SW 1271 (cell line): ENCODE measurements at places on chromosomes 12 and 14.

DNA sequence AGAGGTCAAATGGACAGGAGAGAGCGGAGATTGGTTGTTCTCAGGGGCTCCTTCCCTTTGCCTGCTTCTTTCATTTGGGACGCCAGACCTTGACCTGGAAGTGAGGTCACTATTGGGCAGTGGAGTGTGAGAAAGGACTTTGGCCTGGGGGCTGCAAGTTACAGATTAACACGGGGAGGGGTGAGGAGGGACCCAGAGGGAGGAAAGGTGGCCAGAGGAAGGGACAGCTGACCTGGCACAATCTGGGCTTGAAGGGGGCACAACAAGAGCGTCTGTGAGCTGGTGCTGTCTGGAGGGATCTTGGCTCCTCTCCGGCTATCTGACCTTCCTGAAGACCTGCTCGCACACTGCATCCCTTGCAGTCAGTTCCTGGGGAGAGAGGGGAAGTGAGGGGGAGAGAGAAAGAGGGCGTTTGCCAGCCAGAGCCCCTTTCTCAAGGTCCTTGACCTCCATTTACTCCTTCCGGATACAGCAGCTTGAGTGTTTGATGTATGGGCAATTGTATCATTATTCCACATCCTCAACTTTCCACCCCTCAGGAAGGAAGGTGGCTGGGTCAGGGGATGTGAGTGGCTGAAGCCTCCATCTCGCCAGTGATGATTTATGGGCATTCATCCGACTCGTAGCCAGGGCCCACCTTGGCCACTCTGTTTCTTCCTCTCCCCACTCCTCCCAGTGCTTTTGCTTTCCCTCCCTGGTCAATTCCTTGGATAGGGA, 4.7 kb downstream of the RBP5 start:
- DNase-seq = no peak

DNA sequence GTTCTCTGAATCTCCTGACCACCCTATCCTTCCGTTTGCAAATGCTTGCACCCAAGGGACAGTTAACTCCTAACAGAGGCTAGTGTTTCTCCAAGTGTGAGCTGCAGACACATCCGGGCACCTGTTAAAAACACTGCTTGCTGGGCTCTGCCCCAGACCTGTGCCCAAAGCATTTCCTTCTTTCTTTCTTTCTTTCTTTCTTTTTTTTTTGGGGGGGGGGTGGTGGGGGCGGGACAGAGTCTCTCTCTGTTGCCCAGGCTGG, 42.5 kb downstream of the SPRING1 start:
- no peak for DNase-seq

GRCh38 chr12:52050116-52050757, 1.0 kb upstream of the NR4A1 start:
- no peak for DNase-seq

- no peak for DNase-seq
Observed at GRCh38 chr12:2011643-2012607, 7.7 kb upstream of the DCP1B start.
